ENCODE measurements at places on chromosomes 1 and 21.

- DNase-seq, result no peak
Observed at GRCh38 chr1:920010-920409, 3.7 kb upstream of the SAMD11 start.

- no peak for DNase-seq
Observed at GRCh38 chr1:207827488-207827830, 75.6 kb downstream of the CD46 start.

- no peak for DNase-seq
Observed at GRCh38 chr1:186904361-186904760, 75.6 kb downstream of the PLA2G4A start.

- DNase-seq, result no peak
Observed at GRCh38 chr1:23194119-23194984, 22.9 kb downstream of the HTR1D start.

DNA sequence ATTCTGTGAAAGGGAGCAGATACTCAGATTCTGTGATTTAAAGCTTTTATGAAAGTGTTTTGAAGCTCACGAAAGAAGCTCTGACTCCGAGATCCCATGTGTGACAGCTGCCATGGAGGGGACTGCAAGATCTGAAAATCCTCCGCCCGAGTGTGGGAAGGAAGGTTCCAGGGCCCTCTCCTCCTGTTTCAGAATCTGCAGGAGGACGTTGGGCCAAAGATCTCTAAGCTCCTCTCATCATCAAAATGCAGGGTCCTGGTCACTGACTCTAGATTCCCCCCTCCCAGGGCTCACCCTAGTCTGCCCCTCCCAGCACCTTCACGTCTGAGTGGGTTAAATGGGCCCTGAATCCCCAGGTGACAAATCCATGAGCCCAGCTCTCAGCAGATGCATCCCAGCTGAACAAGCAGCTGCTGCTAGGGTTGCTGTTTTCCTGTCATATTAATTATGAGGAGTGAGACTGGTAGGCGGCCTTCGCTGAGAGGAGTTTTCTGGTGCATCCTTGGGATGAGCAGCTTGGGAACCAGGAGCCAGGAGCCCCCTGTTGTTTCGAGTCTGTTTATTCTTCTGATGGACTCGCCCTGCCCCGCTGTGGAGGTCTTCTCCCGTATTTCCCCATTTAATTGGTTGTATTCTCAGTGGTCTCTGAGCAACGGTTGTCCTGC is 402.0 kb downstream of the MATN1 start:
- DNase-seq, result no peak

DNA sequence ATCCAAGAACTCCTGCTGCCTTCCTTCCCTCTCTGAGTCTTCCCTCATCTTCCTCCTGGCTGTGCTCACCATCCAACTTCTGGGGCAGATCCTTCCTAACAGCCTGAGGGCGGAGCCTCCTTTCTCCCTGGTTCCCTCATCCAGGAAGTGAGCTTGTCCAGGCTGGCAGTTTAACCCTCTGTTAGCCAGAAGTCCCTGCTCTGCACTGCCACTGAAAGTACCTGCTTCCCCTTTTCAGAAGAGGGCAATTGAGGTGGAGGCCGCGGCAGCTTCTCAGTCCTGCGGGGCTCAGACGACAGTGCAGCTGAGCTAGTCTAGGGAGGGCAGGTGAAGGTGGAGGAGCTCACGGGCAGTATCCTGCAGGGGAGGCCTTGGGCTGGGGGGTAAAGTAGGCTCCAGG is 149.1 kb downstream of the FCRL5 start:
- no peak for DNase-seq

Measured in iPS DF 6.9 (cell line).